Activated CD4-positive, alpha-beta T cell treated with anti-CD3 and anti-CD28 coated beads for 48 hours (primary cell): ENCODE measurements at places on chromosomes 6 and 20.

DNA sequence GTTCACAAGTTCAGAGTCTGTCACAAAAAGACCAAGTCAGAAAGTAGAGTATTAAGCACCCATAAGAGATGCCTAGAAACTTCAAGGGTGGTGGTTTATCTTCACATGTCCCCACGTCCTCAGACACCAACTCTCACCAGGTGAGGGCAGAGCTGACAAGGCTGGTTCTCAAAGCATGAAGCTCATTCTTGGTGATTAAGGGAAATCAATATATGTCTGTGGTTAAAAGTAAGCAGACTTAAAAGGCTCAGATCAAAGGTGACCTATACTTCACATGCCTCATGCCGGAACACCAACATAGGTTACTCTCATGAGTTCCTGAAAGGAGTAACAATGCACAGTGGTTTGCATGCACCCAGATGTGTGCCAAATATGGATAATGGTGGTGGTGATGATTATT is 27.0 kb downstream of the IL17A start:
- DNase-seq = peak; percentile 41

GRCh38 chr20:33192912-33193501 is 24.1 kb upstream of the BPIFA3 start:
- DNase-seq = no peak

DNA sequence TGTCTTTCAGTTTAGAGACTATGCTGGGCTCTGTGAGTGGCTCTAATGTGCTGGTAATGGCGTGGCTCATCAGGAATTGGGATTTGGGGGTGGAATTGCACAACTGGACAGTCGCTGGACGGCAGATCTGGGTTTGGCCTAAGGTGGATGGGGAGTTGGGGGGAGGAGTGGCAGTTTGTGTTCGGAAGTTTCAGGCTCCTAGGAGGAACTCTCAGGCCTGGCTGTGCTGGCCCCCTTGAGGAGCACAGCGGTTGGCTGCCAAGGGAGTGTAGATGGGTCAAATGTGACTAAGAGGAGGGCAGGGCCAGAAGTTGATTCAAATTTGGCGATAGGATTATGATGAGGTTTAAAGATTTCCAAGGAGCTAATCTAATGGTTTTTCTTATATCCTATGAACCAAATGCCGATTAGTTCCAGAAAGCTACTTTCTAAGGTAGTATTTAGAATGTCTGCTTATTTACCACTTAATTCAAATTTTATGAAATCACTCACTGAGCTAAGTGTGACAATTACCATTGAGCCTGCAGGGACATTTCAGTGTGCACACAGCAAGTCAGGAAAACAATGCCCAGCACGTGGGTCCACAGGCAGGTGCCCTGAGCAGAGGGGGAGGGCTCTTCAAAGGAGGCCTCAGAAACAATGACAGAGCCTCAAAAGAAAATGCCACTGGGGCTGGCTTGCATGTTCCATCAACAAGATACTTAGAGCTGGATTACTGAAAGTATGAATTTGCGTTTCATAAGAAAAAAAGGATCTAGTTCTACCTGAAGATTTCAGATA is 111.0 kb downstream of the GJA10 start:
- DNase-seq = no peak

GRCh38 chr20:33113387-33113908 is 34.0 kb downstream of the BPIFB4 start:
- no peak for DNase-seq

DNA sequence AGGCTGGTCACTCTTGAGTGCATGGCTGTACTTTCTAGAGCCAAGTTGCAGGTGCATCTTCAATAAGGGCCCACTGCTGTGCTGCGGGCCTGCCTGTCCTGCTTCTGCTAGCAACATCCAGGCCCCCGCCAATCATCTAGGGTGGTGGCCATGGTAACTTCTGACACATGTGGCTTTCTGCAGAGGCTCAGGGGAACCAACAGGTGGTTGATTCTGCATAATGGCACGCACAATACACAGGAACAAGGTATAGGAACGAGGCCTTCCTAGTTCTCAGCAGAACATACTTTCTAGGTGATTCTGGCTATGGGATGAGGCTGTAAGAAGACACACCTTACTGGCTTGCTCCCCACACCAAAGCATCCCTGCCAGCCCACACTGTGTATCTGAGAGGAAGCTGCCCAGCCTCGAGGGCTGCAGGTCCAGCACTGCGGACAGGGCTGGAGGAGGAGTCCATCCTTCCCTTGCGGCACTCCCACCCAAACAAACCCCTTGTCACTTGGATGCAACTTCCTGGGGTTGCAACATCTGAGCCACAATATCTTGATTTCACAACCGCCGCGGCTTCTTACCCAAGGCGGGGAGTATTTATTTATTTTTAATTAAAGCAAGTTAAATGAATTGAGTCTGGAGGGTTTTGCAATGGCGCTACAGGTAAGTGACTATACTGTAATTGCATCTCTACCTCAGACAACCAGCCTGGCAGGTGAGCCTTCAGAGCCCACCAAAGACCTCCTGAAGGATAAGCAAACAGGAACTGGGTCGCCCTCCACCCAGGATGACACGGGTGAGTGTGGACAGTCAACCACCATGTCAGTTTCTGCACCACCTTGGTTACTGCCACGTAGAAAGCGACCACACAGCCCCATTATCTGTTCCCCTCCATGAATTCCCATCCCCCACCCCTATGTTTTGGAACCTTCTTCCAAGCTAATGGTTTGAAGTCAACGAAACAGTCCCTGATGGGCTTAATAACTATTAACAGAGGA is 49.6 kb downstream of the SULF2 start:
- no peak for DNase-seq

GRCh38 chr6:158488065-158488464 is 71.8 kb upstream of the TMEM181 start:
- peak; percentile 33 for DNase-seq
